CD8-positive, alpha-beta memory T cell (primary cell): ENCODE measurements at places on chromosomes 1 and 21.

GRCh38 chr1:32208469-32208868, 420 bp upstream of the DCDC2B start:
- DNase-seq: no peak

GRCh38 chr1:65658122-65658521, 134.6 kb upstream of the PDE4B start:
- no peak for DNase-seq

- no peak for DNase-seq
Measured at GRCh38 chr1:41687007-41687406, 202.5 kb upstream of the EDN2 start.

- DNase-seq: peak; percentile 78
Measured at GRCh38 chr1:153494976-153495535, 34.6 kb upstream of the S100A7 start.

DNA sequence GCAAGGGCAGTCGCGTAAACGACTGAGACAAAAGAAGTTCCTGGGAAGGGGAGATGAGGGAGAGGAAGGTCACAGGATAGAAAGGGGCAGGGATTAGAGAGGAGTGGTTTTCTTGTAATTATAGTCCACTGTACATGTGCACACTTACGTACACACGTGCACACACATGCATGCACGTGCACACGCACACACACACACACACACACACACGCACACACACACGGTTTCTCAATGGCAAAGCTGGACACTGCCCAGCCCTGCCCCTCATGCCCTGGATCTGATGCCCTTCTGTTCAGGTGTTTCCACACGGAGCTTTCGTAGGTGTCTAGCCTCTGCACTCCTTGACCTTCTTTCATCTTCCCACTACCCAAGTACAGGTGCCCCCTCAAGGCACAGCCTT, 3.9 kb downstream of the OR2B11 start:
- DNase-seq: no peak

- no peak for DNase-seq
Measured at GRCh38 chr1:204483791-204484190, 10.8 kb downstream of the PIK3C2B start.

DNA sequence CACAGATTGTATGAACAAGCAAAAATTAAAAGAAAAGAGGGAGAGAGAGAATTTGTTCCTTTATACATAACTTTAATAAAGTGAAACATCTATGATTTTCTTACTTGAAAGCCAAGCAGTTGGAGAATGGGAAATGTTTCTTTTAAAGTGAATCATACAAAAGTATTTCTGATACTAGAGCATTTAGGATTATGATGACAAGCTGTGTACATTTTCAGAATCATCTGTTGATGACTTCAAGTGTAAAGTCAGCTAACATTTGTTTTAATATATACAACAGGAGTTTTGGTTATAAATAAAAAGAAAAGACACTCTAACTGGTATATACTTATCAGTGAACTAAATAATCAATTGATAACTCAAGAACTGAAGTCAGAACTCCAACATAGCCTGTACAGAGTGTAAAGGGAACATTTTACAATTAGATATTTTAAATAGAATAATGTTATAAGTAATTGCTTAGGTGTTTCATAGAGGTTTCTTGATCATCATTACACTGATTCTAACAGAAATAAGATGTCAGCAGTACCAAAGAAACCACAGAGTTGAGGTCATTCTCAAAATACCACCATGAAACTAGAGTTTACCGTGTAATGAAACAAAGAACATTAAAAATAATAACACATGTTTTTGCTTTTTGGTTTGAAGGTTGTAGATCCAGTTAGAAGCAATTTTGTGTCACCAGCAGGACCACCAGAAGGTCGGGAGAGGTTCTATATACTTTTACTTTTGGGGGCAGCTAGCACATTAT, 103.4 kb downstream of the COL24A1 start:
- no peak for DNase-seq

DNA sequence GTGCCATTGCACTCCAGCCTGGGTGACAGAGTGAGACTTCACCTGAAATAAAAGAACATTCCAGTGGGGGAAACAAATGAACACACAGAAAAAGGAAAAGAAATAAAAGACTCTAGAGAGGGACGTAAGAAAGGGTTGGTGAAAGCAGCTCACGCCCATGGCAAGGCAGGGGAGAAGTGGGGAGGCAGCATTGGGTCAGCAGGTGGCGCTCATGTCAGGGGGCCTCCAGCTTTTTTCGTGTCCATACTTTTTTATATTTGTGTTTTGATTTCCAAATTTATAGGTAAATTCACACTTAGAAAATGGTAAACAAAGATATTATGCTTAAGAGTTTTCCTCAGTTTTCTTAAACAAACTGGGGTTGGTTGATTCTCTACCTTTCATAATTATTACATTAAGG, 45.5 kb downstream of the VPS13D start:
- DNase-seq: no peak

DNA sequence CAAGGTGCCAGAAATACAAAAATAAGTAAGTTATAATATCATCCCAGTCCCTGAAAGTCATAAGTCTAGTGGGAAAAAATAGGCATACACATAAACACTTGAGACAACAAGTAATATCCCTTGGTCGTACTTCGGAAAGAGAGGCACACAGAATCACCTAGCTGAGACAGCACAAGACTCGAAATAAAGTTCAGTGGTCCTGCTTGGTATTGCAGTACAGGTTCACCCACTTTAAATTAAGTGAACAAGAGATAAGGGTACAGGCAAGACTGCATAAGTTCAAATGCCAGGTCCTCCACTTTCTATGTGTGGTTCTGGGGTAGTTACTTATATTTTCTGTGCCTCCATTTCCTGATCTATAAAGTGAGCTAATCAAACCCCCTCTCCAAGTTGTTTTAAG, 47.6 kb downstream of the SEC16B start:
- no peak for DNase-seq

GRCh38 chr1:14924455-14925331, 228.9 kb upstream of the TMEM51 start:
- no peak for DNase-seq
